ENCODE measurements at places on chromosomes 1 and 21.

- DNase-seq = no peak
Observed at GRCh38 chr1:46114925-46115603, 17.4 kb downstream of the PIK3R3 start.

DNA sequence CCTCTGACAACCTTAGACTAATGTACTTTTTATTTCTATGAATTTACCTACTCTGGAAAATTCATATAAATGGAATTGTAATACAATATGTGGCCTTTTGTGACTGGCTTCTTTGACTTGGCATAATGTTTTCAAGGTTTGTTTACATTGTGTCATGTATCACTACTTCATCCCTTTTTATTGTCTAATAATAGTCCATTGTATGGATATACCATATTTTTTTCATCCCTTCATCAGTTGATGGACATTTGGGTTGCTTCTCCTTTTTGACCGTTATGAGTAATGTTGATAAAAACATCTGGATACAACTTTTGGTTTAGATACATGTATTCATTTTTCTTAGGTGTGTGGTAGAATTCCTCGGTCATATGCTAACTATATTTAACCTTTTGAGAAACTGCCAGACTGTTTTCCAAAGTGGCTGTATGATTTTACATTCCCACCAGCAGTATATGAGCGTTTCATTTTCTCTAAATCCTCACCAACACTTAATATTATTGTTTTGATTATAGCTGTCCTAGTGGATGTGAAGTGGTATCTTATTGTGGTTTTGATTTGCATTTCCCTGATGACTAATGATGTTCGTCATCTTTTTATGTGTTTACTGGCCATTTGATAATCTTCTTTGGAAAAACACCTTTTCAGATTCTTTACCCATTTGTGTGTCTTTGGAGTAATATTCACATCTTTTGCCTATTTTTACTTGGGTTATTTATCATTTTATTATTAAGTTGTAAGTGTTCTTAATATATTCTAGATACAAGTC, 3.5 kb downstream of the RO60 start:
- DNase-seq = no peak

GRCh38 chr1:104702731-104703130, 953.0 kb downstream of the AMY1C start:
- no peak for DNase-seq

GRCh38 chr1:66247415-66248208, 286.3 kb upstream of the SGIP1 start:
- no peak for DNase-seq

DNA sequence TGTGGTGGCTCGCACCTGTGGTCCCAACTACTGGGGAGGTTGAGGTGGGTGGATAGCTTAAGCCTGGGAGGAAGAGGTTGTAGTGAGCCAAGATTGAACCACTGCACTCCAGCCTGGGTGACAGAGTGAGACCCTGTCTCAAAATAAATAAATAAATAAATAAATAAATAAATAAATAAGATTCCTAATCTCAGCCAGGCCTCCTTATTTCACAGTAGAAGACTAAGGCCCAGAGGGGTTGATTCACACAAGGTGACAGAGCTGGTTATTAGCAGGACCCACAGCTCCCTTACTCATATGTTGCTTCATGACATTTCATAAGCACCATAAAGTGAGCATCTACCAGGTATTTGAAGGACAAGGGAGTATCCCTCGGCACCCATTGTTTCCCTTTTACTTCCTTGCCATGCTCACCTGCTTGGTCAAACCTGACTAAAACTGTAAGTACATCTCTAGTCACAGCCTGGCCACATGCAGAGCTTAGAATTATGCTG, 32.7 kb downstream of the ALG14 start:
- DNase-seq = no peak

DNA sequence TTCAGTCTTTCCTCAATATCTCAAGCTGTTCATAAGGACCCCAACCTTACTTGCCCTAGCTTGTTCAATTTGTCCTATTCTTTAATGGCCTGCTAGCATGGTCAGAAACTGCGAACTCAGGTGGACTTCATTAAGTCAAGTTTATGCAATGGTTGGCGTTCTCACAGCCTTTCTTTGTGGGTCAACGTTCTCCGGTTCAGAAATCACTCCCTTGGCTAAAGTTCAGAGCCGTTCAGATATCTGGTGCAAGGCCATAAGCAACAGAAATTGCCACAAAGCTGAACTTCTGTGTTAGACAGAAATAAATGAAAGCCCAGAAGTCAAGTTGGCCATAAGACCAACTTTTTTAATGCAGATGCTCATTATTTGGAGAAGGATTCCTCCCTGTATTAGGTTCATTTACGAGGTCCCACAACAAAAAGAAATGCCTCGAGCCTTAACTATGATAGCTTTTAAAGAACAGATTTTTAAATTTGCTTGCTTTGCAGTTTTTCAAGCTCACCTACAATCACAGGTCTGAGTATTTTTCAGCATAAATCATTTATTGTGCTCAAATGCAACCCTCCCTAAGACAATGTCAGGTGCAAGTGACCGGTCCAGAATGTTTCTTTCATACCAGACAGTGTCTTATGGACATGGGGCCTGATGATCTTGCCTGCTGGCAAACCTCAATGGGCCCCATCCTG, 140.2 kb upstream of the COL11A1 start:
- DNase-seq = no peak

GRCh38 chr1:202680586-202681352, 29.5 kb downstream of the SYT2 start:
- no peak for DNase-seq

DNA sequence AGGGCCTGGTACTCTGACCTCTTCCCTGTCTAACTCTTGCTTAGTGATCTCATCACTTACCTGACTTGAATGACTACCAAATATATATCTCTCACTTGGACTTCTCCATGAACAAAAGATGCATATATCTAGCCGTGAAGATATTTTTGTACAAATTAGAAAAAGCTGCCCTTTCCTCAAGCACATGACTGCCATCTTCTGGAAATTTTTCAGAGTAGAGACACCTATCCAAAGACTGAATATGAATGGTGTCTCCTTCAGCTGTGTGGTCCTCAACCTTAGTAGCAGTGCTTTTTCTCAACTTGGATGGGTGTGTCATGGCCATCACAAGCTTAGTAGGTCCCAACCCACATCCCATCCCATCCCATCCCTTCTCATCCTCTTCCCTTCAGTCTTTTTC, 142.3 kb downstream of the DNM3 start:
- peak; percentile 62 for DNase-seq

DNA sequence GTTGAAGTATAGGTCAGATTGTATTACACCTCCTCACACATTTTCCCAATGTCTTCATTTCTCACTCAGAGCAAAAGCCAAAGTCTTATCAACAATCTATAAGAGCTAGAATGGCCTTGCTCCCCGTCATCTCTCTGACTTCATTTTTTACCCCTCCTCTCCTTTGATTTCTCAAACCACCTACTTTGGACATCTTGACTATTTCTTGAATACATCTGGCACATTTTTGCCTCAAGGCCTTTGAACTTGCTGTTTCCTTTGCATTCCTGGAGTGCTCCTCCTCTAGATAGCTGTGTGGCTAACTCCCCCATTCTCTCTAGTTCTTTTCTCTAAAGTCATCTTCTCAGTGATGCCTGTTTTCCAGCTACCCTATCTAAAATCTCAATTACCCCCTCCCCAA, 7.2 kb upstream of the XCL2 start:
- no peak for DNase-seq

DNA sequence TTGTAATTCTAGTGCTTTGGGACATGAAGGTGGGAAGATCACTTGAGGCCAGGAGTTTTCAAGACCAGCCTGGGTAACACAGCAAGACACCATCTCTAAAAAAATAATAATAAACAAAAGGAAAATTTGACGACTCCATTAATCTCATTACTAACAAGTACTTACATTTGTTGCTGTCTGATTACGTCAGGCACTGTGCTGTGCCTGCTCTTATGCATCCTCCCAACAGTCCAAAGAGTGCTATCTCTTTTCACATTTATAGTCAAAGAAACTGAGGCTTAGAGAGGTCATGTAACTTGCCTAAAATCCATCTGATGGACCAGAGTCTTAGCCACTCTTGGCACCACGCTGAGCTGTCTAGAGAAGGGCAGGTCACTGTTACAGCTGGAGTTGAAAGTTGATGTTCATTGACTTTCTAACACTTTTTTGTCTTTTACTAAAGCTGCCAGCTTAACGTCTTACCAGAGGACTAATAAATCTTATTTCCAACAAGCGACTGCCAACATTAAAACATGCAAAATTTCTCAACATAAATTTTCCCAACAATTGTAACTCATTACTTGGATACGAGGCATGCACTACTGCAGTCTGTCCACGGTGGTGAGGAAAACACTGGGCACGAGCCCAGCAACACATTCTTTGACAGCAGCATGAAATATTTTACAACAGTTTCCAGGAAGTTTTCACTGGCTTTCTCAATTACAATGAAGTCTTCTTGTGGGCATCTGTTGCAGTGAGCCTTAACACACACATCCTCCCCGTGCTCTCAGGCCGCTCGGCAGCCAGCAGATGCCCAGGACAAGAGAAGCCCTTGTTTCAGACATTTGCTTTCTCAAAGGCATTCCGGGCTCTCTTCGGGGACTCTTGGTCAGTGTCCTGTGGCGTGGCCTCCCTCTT, 262.9 kb upstream of the PROX1 start:
- no peak for DNase-seq

- DNase-seq = peak; percentile 18
Observed at GRCh38 chr1:15876357-15877055, 29.0 kb downstream of the SPEN start.

GRCh38 chr1:202279806-202280205, 61.9 kb downstream of the UBE2T start:
- DNase-seq = no peak

Measured in Kasumi-1 (cell line).